Brain microvascular endothelial cell (primary cell): ENCODE measurements at places on chromosomes 2 and 18.

DNA sequence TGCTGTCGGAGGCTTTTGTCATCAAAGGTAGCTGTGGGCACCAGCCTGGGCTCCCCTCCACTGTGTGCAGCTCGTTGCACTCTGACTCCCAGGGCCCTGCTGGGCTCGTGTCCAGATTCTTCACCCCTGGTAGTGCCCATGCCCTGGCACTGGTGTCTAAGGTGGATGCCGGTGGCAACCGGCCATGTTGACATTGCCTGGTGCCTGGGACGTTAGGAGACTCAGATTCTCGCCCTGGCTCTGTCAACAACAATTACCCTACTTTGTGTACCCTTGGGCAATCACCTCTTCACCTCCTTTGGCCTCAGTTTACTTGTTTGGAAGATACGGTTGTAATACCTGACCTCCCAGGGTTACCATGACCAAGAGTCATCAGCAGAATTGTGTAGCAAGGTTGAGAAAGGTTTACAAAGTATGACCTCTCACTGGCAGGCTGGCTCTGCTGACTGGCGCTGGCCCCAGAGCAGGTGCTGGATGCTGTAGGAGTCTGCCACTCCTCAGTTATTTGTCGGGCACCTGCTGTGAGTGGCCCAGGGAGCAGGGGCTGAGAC is 41.5 kb upstream of the MCFD2 start:
- no peak for DNase-seq

- DNase-seq, result peak; percentile 3
Measured at GRCh38 chr2:25286025-25286400, 55.7 kb downstream of the DNMT3A start.

- DNase-seq, result no peak
Measured at GRCh38 chr2:11867926-11868325, 121.5 kb downstream of the LPIN1 start.

DNA sequence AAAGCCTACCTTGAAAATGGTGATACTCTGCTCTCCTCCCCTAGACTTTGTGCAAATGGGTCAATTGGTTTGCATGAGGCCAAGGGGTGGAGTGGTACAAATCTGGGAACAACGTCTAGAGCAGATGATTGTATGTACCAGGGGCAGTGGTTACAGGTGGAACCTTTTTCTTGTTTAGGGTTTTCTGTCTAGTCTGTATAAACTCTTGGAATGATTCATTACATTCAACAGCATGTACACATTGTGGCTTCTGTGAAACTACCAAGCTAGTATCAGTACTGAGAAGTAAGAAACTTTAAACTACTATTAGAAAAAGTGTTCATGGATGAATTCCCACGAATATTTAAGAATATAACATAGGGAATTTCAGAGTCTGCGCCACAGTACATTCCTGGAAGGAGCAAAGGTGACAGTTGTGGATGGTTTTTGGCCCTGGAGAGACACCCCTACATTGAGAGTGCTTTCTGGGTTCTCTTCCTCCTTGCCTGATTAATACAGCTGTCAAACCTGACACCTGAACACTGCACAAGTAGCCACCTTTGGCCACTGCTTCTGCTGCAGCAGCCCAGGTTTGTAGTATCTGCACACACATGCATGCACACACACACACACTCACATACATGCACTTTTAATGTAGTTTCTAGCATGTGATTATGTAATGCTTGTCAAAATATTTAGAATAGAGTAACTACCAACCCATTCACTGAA is 30.0 kb downstream of the CFAP221 start:
- no peak for DNase-seq

DNA sequence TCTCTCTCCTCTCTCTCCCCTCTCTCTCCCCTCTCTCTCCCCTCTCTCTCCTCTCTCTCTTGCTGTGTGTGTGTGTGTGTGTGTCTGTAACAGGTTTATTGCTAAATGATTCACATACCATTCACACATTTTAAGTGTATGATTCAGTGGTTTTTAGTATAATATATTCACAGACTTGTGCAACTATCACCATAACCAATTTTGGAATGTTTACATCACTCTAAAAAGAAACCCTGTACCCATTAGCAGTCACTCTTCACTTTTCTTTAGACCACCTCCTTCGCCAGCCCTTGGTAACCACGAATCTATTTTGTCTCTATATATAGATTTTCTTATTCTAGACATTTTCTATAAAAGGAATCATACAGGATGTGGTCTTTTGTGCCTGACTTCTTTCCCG is 11.4 kb downstream of the THNSL2 start:
- DNase-seq, result peak; percentile 3

GRCh38 chr2:152330235-152330866 is 4.6 kb upstream of the FMNL2 start:
- DNase-seq, result no peak

- DNase-seq, result peak; percentile 9
Measured at GRCh38 chr2:24454294-24454693, 36.8 kb upstream of the NCOA1 start.

DNA sequence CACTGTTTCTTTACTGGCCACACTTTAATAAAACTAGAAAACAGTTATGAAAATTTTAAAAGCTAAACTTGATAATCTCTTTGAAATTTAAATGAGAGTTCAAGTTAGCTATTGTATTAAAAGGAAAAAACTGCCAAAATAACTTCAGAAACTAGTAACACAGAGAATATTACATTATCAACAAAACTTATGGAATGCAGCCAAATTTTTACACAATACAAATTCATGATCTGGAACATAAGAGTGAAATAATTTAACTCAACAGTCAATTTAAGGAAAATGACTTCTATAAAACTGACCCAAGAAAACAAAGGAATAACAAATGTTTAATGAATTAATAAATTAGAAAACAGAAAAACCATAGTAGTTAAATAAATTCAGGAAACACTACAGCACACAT is 65.0 kb downstream of the TCF4 start:
- no peak for DNase-seq

DNA sequence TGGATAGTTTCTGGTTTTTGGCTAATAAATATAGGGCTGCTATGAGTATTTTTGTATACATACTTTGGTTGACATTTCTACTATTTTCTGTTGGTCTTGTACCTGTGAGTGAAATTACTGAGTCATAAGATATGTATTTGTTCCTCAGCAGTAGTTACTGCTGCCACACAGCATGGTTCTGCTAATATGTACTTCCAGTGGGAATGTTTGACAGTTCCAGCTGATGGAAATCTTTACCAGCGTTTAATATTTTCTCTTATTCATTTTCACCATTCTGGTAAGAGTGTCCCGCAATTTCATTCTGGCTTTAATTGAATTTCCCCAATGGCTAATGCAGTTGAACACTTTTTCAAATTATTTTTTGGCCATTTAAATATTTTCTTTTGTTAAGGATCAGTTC is 57.9 kb upstream of the IL1R1 start:
- DNase-seq, result no peak

DNA sequence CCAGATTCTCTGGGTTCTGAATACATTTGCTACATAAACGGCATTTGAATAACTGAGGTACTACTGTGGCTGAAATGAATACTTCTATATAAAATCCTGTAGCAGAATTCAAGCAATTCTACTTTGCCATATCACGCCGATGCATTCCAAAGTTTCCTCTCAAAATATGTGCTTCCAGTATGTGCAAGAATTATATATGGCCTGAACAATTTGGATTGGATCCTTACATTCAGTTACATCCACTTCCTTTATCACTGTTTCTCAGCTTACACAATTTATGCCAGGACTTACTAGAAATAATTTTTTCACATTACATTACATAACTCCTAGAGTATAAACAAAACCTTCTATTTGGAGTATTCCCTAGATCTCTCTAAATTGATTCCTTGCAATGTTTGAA is 46.3 kb upstream of the STAT4 start:
- DNase-seq, result no peak

DNA sequence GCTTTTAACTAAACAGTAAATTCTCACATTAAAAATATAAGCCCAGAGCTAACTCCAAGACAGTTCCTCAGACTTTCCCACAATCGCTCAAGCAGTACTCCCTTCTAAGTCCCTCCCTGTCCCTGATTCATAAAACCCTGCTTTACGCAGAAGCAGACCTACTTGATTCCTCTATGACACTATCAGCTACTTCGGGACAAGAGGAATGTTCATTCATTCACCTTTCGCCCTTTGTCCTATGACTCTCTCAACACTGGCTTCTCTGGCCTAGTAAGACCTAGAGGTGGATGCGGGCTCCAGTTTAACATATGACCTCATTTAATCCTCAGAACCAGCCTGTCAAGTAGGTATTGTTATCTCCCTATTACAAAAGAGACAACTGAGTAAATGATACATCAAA is 10.2 kb downstream of the LPIN2 start:
- DNase-seq, result no peak

- DNase-seq, result no peak
Measured at GRCh38 chr18:77073336-77074093, 59.1 kb downstream of the MBP start.

DNA sequence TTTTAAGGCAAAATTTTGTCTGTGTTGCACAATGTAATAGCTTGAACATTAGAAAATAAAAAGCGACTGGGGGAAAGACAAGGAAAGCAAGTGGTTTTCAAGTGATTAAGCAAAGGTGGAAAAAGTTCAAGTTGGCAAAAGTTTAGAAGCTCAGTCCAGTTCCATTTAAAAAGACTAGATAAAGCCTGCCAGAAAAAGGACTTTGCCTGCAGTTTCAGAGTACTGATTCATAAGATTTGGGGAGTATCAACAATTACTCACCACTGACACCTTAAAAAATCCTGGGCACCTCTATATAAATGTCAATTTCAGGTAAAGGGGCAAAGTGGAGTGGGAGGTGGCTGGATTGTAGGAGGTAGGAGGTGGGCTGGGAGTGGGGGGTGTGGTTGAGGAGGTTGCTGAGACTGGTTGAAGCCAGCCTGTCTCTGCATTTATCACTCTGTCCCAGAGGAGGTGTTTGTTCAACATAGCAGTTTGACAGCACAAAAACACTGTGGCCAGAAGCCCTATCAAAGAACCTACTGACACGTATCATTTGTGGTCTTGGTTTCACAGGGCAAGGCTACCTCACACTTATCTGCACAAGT is 14.6 kb downstream of the ZEB2 start:
- no peak for DNase-seq

DNA sequence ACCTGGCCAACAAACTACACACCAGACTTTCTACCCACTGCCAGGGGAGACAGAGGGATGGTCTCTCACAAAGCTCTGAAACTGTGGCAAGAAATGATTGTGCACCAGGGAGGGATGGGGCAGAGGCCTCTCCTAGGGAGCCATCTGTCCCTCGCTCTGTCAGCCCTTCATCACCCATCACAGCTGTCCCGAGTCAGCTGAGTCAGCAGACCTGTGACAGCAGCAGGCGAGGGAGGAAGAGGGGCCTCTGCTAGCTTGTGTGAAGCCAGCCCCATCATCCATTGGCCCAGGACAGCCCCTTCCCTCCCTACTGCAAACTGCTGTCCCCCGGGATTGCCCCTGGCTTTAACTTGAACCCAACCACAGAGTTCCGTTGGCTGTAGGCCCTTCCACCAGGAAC is 5.0 kb downstream of the SH2D6 start:
- no peak for DNase-seq

DNA sequence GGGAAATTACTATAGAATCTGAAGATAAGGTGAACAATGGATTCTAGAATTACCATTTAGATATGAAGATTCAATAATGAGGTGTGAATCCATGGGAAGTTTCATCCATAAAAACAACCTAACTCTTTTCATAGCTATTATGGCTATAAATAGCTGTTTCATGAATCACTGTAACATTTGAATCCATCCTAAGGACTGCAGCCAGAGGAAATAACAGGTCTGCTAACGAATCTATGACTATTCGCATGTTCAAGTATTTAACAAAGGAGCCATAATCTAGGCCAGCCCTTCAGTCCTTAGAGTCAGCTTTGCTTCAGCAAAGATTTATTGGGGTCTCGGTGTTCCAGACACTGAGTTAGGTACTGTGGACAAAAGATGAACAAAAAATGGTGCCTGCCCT is 87.1 kb downstream of the MYOM1 start:
- no peak for DNase-seq

DNA sequence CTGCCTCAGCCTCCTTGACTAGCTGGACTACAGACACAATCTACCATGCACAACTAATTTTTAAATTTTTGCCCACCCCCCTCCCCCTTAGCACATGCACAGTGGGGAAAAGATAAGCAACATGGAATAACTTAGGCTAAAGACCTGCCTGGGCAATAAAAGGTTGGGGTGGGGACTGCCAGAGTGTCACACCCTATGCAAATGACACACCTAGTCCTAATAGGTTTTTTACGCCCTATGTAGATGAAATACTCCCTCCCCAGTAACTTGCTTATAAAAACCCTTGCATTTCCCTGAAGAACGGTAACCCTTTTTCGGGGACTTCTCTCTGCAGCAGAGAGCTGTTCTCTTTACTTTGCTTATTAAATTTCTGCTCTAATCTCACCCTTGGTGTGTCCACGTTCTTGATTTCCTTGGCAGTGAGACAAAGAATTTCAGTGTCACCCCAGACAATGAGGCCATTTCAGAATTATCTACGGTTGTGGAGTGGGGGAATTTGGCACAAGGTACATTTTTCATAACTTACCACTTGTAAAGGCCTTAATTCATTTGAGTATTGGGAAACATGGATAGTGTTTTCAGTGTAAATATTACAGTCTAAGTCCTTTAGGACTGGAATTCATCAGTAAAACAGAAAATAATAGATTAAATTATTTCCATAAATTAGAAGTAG is 109.2 kb downstream of the NOL4 start:
- peak; percentile 28 for DNase-seq

- peak; percentile 10 for DNase-seq
Measured at GRCh38 chr2:158102446-158102845, 770 bp downstream of the UPP2 start.

DNA sequence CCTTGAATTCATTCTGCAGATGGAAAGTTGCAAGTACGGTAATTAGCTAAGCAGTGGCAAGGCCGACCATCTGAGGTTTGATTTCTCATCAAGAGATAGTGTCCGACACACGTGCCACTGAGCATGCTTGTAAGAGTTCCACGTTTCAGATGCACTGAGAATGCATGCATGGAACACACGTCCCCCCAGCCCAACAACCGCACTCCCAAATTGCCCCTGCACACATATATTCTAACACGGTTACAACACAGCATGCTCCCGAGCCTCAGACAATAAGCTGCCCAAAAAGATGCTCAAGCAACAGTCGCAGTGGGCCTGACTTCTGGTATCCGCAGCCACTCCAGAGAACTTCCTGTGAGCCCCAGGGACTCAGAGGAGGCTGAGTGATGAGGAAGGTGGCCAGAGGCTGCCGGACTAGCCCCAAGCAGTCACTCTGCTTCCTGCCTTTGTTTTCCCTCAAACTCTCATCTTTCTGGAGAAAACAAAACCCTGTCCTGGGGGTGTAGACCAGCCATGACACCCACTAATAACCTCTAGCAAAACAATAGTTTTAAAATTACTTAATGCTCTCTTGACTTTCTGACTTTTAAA is 204.0 kb downstream of the TGIF1 start:
- DNase-seq, result no peak

- no peak for DNase-seq
Measured at GRCh38 chr2:5824126-5824525, 131.9 kb downstream of the SOX11 start.

DNA sequence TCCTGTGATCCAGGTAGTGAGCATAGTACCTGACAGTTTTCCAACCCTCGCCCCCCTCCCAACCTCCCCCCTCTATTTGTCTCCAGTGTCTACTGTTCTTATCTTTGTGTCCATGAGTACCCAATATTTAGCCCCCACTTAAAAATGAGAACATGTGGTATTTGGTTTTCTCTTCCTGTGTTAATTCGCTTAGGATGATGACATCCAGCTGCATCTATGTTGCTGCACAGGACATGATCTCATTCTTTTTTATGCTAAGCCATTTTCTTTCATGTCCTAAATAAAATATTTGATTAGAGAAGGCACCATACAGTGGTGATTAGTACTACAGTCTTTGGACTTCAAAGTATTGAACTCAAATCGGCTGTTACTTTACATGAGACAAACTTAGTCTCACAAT is 1087.9 kb downstream of the CBLN2 start:
- no peak for DNase-seq

- no peak for DNase-seq
Measured at GRCh38 chr2:71619230-71619741, 165.9 kb downstream of the DYSF start.
